ENCODE measurements at places on chromosomes 11 and 22.

- DNase-seq, result no peak
These were observed at the start of gene RBMXL2 for GRCh38 chr11:7088921-7089320. Gene RBMXL2 (plus strand): TSS chr11:7088998. CDS start chr11:7089121, 123 bp downstream.

DNA sequence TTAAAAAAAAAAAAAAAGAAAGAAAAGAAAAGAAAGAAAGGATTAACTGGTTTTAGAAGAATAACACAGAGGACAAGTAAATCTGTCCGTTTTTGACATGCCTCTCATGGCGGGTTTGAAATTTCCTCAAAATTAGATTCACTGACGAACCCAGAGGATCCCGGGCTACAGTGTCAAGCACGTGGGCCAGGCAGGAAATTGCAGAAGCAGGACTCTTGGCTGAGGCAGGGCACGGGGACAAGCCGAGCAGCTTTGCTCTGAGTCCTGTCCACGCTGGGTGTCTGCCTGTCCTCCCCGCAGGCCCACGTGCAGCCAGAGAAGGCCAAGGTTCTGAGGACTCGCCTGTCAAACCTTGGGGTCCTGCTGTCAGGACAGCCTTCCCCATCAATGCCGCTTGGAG is 24.7 kb downstream of the GAL start:
- DNase-seq, result no peak

- no peak for DNase-seq
These were observed 4.2 kb upstream of the STIP1 start for GRCh38 chr11:64181506-64182411.

DNA sequence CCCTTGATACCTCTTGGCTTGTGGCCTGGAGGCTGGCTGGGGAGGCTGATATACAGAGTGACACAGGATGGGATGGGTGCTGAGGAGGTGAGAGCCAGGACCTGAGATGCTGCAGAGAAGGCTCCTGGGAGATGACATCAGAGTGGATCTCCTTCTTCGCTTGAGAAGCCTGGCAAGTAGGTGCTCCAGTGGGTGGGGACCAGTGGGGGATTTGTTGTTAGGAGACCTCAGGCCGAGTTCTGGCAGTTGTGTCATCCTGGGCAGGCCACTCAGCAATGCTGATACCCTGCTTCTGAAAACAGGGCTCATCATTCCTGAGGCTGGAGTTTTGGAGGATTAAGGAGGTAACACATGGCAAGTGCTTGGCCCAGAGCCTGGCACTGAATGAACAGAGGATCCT is 1.9 kb upstream of the NDUFV1 start:
- DNase-seq, result no peak

DNA sequence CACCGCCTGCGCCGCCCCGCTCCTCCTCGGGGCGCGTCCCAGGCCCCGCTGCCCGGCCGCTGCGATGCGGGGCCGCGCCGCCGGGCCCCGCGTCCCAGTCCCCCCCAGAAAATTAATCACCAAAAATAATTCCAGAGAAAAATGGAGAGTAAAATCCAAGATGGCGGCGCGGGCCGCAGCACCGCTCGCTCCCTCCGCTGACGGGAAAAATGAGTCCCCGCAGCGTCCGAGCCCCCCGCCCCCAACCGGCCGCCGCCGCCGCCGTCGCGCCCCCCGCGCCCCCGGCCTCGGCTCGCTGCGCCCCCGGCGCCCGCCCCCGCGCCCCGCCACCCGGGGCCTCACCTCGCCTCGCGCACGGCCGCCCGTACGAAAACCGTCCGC is at the start of gene KMT5B:
Gene KMT5B, minus strand, starts transcription at position 162 of the 381 bp plus-strand sequence. CDS start 23,220 bp downstream, outside the sequence.
- DNase-seq, result no peak

DNA sequence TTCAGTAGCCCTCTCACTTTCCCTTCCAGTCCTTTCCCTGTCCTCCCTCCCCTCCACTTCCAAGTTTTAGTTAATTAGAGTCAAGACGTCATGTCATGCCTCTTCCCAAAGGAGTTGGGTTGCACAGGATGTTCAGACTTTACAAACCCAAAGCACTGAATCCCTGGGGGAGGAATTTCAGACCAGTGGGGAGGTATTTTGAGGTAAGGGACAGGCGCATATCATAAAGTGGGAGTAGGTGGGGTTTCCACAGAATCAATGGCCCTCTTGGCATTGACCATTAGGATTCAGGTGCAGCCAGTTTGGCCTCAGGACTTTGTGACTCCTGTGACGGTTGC is 733 bp upstream of the ACP2 start:
- DNase-seq, result no peak
